ENCODE measurements at places on chromosomes 7 and 10.
A peak's percentile ranks its signal among the peaks of the same experiment; 100 is the strongest.

DNA sequence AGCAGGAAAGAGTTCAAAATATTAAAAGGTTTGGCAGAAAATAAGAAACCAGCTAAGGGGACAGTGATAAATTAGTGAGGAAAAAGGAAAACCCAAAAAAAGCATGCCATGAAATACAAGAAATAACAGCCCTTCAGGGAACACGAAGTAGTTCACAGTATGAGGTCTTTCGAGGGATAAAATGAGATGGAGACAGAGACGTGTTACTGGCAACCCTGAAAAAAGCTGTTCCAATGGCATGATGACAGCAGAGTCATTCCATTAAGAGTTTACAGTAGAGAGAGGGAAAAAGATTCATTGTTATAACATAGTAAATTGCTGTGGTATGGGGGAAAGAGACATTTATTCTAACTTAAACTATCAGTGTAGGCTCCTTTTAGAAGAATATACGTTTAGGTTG lies 391.2 kb downstream of the ANKRD7 start:
- DNase-seq, result no peak

- DNase-seq, result peak; percentile 46
Measured at GRCh38 chr10:48614481-48615390, 9.9 kb upstream of the ARHGAP22 start.

GRCh38 chr7:38673795-38674194 lies 42.6 kb upstream of the AMPH start:
- peak; percentile 34 for DNase-seq

- DNase-seq, result peak; percentile 5
Measured at GRCh38 chr10:80924063-80924952, 386.6 kb downstream of the SH2D4B start.

DNA sequence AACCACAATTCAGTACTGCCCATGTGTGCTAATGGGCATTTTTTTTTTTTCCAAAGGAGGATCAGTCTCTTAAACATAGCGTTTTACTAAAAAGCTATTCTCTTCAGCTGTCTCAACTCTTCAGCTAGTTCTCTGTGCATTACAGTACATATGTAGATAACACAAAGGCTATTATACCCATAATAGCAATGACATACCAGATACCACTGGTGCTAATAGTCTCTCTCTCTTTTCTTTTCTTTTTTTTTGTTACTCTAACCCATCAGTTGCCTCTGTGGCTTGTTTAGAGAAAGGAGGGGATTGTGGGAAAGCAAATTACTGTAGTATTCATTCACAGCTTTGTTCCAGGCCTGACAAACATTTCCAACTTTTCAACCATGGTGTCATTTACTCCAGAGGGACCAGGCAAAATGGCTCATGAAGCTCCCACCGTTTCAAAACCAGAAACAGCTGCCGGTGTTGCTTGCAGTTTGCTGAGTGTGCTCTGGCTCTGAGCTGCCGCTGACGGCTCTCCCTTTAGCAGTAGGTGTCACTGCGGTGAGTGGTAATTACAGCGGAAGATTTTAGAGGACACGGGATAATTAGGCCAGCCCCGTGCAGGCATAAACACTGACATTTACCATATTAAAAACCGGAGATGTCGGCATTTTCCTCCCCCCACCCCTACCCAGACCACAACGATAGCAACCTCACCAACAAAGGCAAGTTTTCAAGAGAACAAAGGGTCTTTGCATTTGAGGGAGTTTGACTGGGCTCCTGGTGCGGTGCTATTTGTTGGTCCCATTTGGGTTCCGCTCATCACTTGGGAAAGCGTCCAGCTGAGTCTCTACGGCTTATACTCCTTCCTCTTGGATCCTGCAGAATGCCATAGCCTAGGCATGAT lies 1005.5 kb downstream of the KCNMA1 start:
- DNase-seq, result no peak

GRCh38 chr7:130732980-130733930 lies 752 bp downstream of the KLF14 start:
- DNase-seq, result no peak

DNA sequence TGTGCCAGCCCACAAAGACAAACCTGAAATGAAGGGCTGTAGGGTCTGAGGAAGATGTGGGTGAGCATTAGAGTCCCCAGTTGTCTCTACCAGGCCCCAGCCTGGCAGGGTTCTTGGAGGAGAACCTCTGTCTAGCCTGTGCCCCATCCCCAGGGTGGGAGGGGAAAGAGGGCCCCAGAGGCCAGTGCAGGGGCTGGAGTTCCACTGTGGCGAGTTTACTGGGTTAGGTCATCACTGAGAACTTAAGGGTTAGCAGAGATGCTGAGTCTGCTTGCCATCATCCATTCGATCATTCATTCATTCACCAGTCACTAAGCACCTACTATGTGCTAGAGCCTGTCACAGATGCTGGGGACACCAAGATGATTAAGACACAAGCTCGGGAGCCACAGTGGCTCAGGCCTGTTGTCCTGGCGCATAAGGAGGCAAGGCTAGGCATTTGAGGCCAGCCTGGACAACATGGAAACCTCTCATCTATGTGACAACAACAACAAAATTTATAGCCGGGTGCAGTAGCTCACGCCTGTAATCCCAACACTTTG lies 2.6 kb downstream of the ANKRD2 start:
- no peak for DNase-seq

DNA sequence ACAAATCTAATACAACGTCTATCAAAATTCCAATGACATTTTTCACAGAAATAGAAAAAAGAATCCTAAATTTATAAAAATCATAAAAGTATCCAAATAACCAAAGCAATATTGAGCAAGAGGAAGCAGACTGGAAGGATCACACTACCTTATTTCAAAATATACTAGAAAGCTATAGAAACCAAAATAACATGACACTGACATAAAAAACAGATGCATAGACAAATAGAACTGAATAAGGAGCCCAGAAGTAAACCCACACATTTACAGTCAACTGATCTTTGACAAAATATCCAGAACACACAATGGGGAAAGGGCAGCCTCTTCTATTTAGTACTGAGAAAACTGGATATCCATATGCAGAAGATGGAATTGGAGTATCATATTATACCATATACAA lies 217.5 kb downstream of the MACC1 start:
- DNase-seq, result no peak

DNA sequence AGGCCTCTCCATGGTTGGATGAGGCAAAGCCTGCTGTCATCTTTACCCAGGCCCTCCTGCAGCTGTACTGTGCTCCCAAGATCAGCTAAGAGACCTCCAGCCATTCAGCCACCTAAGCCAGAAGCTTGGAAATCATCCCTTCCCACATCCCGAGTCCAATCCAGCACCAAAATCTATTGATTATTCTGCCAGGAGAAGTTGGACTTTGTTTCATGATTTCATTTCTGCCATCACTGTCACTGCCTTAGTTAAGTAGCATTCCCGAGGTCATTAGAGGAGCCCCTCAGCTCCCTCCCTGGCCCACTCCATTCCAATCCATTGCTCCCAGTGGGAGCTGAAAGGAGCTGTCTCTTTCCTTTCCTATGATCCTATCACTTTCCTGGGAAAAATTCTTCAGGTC lies 14.1 kb downstream of the AKR1E2 start:
- no peak for DNase-seq

DNA sequence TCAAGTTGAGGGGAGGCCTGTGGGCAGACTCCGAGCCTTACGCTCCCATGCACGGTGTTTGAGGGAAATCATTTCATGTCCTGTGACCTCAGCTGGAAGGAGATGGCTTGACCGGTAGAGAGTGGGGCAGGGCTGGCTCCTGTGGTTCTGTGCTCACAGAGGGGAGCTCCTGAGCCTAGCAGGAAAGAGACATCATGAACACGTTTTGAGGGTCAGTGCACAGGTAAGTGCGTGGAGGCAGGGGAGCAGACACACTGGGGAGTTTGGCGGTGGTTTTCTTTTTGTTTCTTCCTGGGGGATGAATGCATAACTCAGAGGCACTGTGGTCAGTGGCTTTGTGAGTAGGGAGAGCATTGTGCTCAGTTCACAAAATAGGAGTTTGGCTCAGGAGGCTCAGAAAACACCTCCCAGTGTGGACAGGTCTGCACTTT lies 22.5 kb downstream of the ADCY1 start:
- DNase-seq, result no peak
